ENCODE measurements at places on chromosomes 12 and 14.

- no peak for DNase-seq
These were observed 7.3 kb downstream of the GPR68 start for GRCh38 chr14:91237219-91237618.

- no peak for DNase-seq
These were observed 92.8 kb downstream of the ASCL1 start for GRCh38 chr12:103050273-103050672.

DNA sequence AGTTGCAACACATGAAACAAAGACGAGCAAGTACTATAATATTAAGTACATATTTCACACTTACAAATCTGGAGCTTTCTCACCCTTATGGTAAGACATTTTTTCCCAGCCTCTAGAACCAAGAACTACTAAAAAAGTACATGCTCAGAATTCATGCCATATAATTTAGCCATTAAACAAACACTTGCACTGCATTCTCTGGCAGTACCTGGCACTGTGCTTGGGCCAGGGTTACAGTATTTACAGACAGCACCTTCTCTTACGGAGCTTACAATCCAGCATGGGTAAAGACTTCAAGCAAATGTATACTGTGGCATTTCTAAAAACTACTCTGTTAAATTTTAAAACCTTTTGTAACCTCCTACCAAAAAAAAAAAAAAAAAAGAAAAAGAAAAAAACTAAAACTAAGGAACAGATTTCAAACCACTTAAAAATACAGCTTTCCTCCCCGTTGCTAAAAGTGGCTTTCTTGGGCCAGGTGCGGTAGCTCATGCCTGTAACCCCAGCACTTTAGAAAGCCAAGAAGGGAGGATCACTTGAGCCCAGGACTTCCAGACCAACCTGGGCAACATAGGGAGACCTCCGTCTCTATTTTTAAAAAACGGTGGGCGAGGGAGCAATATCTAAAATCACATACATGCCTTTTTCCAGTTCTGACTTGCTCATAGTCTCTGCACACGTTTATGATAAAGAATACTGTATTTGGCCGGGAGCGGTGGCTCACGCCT, 956 bp downstream of the GNPTAB start:
- no peak for DNase-seq

GRCh38 chr12:116880817-116881324, 370 bp downstream of the HRK start:
- no peak for DNase-seq

DNA sequence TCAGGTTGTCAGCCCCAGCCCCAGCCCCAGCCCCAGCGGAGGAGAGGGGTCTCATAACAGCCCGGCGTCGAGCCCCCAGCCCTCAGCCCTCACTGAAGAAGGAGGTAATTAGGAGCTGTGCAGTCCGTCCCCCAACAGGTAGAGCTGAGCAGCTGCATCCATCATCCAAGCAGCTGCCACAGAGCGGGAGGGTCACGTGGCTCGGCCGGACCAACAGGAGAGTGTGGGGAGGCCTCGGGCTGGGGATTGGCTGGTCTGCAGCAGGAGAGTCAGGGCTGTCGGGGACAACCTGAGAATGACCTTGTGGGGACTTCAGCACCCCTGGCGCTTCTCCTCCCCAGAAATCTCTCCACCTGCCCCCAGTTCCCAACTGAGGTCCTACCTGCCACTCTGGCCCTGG, 29.6 kb downstream of the SMUG1 start:
- no peak for DNase-seq

GRCh38 chr12:120159509-120160237, 34.8 kb downstream of the GCN1 start:
- DNase-seq = no peak

DNA sequence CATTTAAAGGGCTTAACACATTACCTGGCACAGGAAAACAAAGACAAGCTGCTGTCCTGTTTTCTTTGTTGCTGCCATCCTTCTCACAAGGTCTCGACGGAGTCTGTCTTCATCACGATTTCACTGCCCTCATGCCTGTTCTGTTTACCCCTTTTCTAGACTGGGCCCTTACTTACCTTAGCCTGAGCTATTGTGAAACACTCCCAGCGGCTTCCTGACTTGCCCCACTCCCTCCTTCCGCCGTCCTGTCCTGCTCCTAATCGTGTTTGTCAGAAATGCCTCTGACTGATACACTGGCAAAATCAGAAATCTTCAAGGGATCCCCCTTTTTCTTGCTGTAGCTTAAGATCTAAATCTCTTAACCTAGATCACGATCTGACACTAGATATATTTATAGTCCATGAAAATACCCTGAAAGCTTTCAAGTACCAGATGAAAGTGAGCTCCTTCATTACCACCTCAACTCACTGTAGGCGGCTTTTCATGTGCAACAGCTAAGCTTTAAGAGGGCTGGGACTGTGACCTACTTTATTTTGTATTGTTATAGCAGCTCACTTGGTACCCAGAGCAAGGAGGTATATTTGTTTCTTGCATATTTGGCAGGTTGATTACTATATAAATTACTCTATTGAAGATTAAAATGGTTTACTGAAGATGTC, 32.1 kb downstream of the TECPR2 start:
- DNase-seq = no peak

DNA sequence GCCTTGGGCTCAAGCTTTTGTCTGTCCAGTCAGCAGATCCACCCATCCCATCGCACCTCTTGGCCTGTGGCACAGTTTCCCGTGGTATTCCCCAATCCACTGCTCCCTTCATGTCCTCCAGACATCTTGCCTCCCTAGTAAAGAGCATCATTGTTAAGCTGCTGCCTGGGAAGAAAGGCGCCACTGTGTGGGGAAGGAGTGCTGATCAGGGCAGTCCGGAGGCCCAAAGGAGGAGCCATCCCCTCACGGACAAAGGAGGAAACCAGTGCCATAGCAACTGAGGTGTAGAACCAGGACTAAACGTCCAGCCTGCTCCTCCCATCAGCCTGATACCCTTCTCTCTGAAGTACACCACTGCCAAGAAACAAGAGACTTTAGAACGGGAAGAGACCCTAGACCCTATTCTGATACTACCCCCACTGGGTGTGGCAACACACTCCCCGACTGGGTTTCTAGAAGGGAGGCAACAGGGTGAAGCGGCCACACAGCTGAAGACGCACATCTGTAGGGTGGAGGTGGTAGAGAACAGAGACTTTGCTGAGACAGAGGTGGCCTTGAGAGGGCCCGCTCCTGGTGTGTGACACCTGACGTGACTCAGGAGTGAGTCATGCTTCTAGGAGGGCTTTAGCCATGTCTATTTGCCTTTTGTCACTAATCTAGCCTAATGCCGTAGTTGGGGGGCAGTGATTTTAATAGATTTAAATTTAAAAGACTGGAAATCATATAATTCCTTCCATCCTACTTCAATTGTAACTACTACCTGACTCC, 185.0 kb downstream of the DPF3 start:
- DNase-seq = no peak

DNA sequence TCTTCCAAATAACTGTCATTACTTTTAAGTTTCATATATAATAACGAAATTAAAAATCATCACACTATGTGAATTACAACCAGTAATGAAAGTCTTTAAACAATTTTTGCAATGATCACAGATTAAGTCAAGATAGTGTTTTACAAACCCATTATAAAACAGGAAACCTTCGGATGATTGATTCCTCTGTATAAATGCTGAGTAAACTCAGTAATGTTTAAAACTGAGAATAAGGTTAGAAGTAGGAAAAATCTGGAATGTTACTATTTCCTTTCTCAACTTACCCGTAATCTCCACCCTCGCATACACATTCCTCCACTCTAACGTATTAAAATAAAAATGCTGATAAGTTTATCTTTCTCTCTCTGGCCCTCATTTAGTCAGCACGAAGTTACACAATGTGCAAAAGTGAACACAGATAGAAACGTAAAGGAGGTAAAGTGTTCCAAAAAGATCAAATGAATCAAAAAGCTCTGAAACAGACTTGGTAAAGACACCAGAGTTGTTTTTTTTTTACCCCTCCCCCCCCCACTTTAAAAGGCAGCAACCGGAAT, 1.6 kb downstream of the ZFC3H1 start:
- DNase-seq = no peak

DNA sequence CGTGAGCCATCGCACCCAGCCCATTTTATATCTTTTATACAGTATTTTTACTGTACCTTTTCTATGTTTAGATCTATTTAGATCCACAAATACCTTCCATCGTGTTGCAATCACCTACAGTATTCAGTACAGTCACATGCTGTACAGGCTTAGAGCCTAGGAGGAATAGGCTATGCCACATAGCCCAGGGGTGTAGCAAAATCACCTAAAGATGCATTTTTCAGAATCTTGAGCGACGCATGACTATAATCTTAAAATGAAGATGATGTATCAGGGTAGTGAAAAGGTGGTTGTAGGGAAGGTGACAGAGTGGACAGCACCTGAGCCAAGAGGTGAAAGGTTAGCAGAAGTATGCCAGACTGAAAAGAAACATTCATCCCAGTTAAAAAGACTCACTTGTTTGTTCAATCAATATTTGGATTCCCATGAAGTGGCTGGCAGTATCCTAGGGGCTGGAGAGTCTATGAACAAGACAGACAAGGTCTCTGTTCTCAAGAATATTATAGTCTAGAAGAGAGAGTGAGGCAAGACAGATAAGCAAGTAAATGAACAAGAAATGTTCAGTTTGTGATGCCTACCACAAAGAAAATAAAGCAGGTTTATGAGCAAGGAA, 3.6 kb downstream of the SPRING1 start:
- no peak for DNase-seq

DNA sequence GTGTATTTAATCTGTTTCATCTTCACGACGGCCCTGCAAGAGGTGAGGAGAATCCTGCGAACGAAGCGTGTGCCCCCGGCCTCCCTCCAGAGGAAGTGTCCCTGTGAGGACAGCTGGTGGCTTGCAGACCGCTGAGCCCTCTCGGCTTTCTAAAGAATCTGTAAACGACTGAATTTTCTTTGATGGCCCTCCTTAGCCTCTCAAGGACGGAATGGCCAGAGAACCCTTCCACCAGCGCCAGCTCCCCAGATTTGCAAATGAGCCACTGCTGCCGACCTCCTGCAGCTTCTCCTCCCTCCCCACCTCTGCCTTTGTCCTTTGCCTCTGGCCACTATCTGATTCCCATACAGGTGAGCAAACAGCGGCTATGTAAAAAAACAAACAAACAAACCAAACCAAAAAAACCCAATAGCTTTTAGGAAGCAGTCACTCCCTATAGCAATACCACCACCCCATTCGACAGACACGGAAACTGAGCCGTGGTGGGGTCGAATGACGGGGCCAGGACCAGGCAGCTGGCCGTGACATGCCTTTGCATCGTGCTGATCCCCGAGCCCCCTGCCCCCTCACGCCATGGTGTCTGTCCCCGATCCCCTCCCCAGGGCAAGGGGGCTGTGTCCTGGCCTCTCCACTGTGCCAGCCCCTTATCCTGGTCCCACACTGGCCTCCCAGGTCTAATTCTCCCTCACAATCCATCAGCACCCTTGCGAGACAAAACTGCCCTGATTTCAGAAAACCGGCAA, 23.6 kb downstream of the RFLNA start:
- DNase-seq = no peak

All from CD4-positive, alpha-beta T cell (primary cell).